PC-9 (cell line): ENCODE measurements at places on chromosomes 6 and 20.

DNA sequence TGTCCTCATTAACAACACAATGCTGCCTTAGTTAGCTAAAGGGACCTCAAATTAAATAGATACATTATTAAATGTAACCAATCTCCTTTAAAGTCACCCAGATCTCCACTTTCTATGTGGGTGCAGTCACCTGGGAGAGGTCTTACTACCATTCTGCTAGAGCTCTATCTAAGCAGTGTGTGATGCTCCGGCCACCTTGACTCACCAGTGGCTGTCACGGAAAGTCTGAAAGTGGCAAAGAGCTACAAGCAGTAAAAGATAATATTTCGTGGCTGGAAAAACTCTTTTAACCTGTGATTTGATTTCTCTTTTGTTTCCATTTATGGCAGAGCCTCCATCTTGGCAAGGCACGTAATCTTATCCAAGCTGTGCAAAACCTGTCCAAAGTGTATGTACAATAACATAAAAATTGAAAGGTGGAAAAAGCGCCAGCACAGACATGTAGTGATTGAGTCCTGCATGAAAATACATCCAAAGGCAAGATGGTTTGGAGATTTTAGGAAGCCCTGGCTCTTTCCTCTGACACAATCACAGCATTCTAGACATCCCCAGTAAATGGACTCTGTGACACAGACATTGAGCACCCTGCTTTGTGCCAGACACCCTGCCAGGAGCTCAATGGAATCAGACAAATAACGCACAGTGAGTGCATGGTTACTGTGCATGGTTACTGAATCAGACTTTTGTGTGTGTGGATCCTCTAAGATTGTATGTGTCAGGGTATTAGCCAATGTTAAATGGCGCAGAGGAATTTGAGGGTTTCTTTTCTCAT lies 116.6 kb downstream of the ADAT2 start:
- DNase-seq, result no peak

- DNase-seq, result no peak
Observed at GRCh38 chr6:100099189-100100074, 105.4 kb upstream of the MCHR2 start.

GRCh38 chr6:52994031-52994838 lies 849 bp downstream of the GSTA4 start:
- no peak for DNase-seq

DNA sequence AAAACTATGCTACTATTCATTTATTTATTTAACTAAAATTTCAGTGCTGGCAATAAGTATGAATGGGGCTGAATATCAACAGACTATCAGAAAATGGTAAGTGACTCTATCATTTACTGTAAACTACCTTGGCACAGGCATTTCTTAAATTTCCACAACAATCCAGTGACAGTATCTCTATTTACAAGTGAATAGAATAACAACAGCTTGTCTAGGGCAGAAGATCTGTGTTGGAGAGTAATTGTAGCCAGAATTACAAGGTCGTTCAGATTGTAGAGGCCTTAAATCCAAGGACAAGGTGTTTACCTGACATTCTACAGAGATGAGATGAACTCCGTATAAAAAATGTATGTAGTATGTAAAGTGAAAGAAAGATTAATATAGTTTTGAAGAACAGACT lies 193.8 kb upstream of the SIM1 start:
- DNase-seq, result no peak

DNA sequence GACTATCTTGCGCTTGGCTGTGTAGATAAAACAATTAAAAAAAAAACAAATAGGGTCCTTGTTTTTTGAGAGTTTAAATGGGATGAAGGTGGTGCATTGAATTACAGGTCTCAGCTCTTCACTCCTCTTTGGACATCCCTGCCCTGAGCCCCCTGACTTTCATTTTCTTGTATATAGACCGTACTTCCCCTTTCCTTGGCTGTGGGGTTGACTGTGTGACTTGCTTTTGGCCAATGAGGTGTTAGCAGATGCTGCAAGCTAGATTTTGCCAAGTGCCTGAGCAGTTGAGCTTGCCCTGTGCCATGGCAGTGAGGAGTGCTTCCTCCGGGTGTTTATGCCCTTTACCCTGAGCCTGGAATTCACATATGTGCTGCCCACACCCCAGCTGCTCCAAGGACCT lies 386.1 kb upstream of the ZFP64 start:
- no peak for DNase-seq

- DNase-seq, result no peak
Observed at GRCh38 chr6:99668036-99668705, 61.5 kb downstream of the PRDM13 start.

DNA sequence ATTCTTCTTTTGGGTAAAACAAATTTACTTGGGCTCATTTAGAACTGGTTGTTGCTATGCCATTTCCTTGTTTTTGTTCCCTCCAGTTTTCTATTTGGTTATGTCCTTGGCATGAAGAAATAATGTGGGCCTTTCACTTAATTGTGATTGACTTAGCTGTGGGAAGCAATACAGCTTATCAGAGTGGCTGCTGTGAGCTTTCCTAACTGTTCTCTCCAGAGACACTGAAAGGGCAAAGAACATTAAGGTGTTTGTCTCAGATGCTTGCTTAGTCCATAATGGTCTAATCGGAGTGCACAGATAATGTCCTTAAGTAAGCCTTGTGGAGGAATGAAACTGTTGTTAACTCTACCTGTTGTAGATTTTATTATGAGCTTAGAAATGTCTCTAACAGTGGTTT lies 56.6 kb downstream of the SH3BGRL2 start:
- no peak for DNase-seq

GRCh38 chr6:170176136-170176897 lies 114.6 kb downstream of the DLL1 start:
- DNase-seq, result no peak

- no peak for DNase-seq
Observed at GRCh38 chr6:144296973-144297372, 11.8 kb downstream of the UTRN start.

DNA sequence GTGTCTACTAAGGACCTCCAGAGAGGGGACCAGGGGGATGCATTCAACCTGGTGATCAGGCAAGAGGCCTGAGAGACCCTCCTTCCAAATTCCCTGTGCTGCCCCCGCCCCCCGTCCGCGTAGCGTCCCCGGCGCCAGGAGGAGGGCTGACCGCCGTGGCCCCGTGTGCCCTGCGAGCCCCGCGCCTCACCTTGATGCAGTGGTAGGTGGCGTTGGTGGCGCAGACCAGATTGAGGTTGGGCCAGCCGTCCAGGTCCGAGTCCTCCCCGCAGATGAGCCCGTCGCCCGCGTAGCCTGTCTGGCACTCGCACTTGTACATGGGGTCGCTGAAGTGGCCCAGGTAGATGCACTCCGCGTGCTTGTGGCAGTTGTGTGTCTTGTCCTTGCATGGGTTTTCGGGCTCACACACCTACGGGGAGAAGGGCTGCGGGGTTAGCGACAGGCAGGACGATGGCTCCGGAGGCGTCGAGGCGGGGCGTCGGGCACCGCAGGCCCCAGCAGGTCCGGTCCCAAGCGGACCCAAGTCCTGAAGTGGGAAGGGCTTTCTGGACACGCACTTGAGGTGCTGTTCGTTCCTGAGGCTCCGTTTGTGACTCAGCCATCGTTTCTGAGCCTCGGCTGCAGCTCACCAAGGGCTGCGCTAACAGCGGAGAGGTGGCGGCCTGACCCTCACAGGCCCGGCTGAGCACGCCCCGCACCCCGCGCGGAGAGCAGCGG lies 21.7 kb downstream of the THBS2 start:
- DNase-seq, result no peak

- DNase-seq, result no peak
Observed at GRCh38 chr20:56323656-56324055, 35.1 kb upstream of the FAM210B start.

- no peak for DNase-seq
Observed at GRCh38 chr6:51265426-51265825, 446.8 kb downstream of the TFAP2B start.

DNA sequence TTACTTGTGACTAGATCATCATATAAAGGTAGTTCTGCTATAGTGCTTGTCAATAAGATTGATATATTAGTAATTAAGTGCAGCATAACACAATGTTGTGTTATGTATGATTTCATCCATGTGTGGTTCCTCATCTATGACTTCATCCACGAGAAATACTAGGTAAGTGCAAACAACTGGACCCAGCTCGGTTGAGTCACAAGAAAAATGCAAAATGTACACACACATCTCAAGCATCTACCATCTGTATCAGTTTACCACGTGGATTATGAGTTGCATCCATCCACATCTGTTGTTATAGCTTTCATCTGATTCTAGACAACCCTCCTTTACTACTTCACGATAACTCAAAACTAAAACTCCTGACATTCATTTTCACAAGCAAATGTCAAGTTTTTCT lies 517.0 kb upstream of the CITED2 start:
- DNase-seq, result no peak

GRCh38 chr20:31474097-31474436 lies 860 bp downstream of the DEFB124 start:
- no peak for DNase-seq

DNA sequence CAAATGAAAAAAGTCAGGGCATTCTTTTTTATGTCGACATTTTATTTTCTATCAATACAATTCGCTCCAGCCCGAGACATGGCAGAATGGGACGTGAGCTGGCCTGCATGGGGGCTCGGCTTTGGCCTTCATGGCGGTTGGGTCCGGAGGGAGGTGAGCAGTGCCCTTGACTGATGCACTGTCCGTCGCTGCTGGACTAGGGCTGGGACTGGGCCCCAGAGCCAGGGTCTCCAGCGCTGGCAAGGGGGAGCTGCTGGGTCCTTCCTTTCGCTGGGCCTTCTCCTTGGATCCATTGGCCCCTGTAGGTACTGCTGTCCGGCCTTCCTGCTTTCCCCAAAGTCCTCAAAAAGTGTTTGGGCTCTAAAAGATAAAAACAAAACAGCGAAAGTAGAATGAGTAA lies 124.6 kb downstream of the EDN3 start:
- DNase-seq, result no peak

DNA sequence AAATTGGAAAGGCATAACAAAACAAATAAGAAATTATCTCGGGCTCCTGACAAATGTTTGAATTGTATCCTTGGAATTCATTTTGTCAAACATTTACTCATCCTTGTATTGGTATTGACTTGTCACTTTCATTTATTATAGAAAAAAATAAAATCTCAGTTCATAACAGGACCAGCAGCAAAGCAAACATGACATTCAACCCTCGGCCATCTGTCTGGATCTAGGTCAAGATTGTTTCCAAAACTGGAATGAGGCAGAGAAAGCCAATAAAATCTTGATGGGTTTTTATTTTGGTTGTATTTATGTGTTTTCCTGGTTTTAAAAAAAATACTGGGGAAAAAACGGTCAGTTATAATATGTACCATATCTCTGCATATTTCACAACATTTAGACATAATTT lies 42.9 kb upstream of the FABP7 start:
- no peak for DNase-seq

GRCh38 chr6:33081098-33081824 lies 5.5 kb downstream of the HLA-DPB1 start:
- DNase-seq, result no peak

DNA sequence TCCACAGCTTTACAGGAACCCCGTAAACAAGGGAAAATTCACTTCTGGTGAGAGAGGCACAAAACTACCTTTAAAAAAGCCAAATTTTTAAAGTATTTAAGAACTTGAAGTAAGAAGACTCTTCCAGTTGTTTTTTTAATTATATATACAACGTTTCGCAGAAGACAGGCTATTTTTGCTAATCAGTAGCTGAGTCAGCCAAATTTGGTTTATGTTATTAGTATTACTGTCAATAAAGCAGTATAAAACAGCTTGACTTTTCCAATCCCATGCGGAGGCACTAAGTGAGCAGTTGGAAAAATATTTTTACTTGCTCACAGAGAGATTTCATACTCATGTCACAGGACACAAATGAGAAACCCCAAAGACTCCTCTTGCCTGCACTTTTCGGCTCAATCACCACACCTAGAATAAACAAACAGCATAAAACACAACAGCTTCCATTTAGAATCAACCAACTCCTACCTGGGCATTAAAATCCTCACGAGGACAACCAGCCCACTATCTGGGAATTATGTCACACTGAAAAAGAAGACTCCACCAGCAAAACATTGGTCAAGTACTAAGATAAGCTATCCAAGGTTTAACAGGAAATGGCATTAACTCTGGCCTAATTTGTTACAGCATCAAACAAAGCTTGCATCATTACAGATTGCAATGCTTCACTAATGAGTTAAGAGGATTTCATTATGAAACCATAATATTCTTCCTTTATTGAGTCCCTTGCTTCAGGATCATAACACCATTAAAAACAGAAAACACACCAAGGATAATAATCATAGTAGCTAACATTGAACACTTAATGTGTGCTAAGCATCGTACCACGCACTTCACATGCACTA lies 26.3 kb downstream of the ELOVL5 start:
- DNase-seq, result no peak

DNA sequence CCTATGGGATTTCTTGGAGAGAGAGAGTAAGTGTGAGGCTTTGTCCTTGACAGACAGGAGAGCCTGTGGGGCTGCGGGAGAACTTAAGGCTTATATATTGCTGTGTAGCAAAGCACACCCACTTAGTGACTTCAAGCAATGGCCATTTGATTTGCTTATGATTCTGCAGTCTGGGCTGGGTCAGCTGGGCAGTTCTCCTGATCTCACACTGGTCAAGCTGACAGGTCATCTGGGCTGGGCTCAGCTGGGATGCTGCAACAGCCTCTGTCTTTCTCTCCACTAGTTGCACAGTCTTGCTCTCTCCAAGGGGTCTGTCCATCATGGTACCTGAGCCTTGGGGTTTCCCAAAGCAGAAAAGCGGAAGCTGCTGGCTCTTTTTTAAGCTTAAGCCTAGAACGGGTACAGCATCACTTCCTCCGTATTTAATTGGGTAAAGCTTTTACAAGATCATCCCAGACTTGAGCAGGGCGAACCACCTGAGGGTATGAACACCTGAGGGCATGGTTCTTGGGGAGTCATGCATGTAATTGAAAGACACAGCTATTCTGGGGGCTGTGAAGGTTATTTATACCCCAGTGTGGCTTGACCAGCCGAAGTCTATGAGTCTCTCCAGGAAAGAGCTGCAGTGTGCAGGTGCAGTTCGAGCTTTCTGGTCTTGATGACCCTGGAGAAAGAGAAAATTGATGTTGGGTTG lies 13.3 kb upstream of the GGTLC1 start:
- DNase-seq, result no peak
